Central memory CD8-positive, alpha-beta T cell (primary cell): ENCODE measurements at places on chromosomes 4 and X.
A peak's percentile ranks its signal among the peaks of the same experiment; 100 is the strongest.

DNA sequence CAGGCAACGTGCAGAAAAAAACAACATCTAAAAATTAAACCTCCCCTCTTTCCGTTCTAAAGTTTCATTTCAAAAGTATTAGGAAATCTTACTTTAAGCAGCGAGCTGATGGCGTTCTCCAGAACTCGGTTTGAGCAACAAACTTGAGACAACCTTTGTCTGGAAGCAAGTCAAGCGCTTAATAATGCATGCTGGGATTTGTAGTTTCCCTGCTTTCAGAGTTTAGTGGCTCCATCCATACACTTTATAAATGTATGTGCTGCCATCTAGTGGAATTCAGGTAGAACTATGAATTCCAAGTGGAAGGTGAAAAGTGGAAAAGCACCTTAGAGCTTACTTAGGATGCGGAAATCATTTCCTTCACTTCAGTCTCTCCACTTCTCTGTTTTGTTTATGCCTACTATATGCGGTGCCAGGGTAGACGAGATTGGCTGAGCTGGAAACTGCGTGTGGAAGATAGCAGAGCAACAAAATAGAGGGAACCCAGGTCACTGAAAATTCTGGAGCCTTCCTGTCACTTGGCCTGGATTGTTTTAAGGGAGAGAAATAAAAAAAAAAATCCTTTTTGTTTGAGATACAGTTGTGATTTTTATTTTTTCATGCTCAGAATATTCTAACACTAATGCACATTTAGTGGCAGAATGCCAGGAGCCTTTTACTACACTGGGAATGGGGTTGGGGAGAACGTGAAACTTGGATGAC lies at the start of gene BDH2:
TSS of gene BDH2 (minus strand) at position 144 of the 702 bp plus-strand sequence. CDS start 3,580 bp downstream, outside the sequence.
- no peak for DNase-seq

GRCh38 chr4:163404080-163404479 lies 60.4 kb downstream of the NPY5R start:
- no peak for DNase-seq

DNA sequence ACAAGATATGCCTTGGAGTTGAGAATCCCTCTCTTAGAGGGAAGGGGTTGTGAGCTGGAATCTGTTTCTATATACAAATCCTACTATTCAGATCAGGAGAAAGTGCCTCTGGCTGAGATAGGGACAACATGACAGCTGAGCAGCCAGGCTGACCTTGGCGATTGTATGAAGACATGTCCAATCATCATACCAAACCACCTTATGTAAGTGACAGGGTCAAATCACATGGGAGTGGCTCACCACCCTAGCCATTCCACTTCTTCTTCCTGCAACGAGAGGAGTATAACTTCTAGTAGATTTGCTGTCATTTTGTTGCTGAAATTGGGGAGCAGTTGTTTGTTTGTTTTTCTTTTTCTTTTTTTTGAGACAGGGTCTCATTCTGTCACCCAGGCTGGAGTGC lies 48.3 kb upstream of the TMEM150C start:
- DNase-seq, result no peak

GRCh38 chr4:171441300-171441941 lies 371.8 kb upstream of the GALNTL6 start:
- DNase-seq, result no peak

GRCh38 chrX:119189115-119189514 lies 47.0 kb upstream of the PGRMC1 start:
- no peak for DNase-seq

GRCh38 chr4:130922955-130923354 lies 1827.0 kb downstream of the C4orf33 start:
- DNase-seq, result no peak

- no peak for DNase-seq
Measured at GRCh38 chr4:100146756-100147155, 43.5 kb downstream of the DDIT4L start.

- DNase-seq, result no peak
Measured at GRCh38 chrX:23799469-23800065, 16.6 kb downstream of the SAT1 start.

DNA sequence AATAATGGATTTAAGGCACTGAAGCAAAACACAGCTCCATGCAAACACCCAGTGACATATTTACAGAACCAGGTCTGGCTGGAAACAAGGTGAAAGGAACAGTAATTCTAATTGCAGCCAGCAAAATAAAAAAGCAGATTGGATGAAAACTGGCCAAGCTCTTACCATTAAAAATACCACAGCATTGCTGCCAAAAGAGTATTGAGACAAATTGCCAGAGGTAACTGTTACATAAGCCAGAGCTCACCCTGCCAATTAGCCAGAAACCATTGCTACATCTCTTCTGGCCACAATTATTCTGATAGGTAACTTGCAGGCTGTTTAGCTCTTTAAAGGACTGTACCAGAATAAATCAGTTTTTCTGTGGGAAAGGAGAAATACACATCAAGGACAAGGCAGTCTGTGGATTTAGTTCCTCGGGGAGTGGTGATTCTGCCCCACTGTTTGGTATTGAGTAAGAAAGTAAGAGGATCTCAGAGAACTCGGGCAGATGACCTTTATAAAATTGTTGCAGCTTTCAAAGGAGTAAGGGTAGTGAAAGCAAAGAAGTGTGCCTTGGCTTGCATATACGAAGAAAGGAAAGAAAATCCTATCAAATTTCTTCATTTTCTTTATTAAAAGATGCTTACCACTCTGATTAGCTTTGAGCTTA lies 369.5 kb downstream of the PPP3CA start:
- DNase-seq, result no peak

- DNase-seq, result no peak
Measured at GRCh38 chr4:16438986-16439385, 212.7 kb upstream of the TAPT1 start.

DNA sequence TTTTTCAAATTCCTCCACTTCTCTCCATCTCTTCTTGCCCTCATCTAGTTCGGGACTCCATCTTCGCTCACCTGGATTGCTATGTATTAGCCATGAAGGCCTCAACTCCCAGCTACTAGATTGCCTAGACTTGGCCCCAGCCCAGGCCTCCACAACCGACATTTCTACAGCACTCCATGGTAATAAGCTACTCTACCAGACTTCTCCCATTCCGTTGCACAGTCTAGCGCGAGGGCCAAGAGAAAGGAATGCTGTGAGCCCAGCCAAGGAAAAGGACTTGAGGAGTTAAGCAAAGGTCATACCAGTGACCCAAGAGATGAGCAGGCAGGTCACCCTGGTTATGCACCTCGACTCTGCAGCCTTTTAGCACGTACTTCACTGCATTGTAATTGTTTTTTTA lies 75.6 kb downstream of the SOWAHB start:
- no peak for DNase-seq

GRCh38 chrX:41686788-41687187 lies 2.0 kb upstream of the GPR34 start:
- DNase-seq, result no peak

DNA sequence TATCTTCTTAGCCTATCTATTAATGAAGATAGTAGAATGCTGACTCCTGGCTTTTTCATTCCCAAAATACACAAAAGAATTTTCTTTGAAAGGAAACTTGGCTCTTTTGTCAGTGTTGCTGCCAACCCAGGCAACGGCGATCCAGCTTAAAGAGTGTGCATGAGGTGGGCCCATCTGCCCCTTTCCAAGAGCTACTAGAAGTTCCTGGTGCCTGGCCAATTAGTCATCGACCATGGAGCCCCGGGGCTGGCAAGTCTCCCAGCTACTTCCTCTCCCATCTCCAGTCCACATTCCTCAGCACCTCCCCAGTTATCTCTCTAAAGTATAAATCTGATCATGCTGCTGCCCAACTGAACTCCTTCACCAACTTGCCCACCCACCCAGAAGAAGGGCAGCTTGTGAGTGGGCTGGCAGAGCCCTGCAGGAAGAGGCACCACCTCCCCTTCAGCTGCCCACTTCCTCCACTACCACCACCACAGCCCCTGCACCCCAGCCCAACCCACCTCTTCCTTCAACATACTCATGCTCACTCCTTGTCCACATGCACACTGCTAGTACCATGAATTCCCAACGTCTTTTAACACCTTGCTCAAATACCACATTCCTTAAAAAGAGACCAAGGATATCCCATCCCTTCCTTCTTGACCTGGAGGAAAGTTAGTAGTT lies 158.2 kb upstream of the MAP3K15 start:
- no peak for DNase-seq

GRCh38 chr4:31324814-31325213 lies 604.6 kb downstream of the PCDH7 start:
- DNase-seq, result no peak

GRCh38 chr4:158906073-158906472 lies 137.2 kb downstream of the FNIP2 start:
- DNase-seq, result no peak

DNA sequence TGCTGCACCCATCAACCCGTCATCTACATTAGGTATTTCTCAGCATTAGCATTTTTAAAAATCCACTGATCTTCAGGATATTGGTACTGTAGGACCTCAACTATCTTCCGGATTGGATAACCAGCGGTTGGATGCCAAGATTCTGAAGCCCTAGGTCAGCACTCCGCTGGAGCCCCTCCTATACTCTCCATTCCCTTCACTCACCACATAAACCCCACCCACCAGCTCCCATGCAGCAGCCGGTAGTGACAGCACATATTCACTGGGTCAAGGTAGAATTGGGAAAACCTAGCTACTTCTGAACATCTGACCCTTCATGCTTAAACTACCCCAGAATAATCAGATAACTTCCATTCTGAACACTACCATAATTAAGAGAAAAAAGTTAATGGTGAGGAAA lies 134.9 kb downstream of the CORIN start:
- DNase-seq, result no peak

DNA sequence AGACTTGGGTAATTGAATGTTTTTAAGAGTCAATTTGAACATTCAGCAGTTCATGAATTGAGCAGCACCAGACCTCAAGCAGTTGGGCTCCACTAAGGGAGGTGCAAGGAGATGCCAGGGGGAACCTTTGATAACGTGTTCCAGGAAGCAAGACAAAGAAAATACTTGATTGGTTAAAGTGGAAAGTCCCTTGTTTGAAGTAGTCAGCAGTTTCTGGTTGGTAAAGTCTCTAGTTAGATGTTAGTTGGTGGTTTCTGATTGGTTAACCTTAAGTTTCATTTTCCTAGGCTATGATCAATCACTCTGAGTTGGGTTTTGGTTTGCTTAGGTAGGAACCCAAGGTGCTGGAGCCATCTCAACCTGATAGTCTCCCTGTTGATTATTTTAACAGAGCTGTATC lies 4.0 kb downstream of the HERC6 start:
- DNase-seq, result peak; percentile 28

DNA sequence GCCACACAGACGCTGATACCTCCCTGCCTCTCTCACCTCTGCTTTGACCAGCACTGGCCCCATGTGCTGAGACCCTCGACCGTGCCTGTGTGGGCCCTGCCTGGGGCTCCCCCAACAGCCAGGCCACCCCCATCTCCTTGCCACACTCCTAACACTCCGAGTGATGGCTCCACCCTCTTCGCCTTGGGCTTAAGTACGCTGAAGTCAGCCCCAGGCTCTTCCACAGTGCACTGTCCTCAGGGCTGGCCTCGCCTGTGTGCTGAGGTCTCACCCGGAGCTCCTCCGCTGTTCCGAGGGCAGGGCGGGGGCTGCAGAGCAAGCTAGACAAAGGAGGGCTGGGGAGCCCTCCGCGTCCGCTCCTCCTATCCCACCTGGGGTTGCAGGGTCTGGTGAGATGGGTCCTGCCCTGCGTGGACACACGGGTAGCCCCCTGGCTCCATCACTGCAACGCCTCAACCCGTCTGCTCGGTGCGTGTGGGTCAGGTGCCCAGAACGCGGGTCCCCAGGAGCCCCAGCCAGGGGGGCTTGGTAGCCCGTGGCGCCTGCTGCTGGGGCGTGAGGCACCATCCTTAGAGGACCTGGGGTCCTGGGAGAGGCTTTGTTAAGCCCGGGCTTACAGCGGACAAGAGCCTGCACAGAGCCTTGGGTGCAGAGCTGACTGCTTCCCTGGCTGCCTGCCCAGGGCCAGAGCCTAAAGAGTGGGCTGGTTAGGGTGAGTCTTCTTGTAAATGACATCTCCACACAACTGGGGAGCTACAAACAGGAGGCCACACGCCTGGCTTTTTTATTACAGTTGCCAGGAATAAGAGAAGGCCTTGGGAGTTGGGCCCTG lies 42.6 kb upstream of the NKX1-1 start:
- DNase-seq, result no peak

DNA sequence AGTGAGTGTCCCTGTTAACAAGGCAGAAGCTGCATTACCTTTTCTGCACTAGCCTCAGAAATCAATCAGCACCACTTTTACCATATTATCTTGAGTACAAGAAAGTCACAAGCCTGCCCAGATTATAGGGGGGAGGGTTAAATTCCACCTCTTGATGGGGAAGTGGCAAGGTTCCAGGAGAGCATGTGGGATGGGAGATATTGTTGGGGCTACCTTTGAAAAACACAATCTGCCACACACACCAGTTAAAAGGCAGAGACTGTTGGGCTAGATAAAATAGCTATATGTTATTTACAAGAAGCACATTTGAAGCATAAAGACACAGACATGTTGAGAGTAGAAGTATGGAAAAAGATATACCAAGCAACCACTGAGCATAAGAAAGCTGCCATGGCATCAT lies 6.6 kb upstream of the AVPR2 start:
- DNase-seq, result no peak

- DNase-seq, result no peak
Measured at GRCh38 chrX:16796298-16796697, 10.0 kb downstream of the TXLNG start.

DNA sequence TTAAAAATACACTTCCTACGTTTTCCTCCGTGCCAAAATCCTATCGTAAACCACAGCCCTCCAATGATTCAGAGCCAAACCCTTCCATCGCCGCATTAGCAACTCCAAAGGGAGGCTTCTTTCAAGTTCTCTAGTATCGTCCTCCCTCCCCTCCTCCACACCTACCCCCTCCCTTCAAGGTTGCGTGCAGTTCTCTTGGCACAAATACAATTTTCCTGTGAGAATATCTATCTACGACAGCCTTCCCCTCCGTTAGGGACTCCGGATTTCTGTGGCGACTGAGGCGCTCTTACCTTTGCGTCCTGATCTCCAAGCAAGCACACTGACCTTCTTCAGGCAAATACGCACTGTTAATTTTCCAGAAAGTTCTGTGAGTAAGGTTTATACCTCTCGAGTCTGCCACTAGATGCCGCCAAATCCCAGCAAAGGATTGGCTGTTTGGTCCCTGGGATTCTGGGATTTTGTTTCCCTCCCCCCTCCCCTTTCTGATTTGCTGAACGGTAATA lies 1.2 kb upstream of the MORF4L2 start:
- peak; percentile 15 for DNase-seq

DNA sequence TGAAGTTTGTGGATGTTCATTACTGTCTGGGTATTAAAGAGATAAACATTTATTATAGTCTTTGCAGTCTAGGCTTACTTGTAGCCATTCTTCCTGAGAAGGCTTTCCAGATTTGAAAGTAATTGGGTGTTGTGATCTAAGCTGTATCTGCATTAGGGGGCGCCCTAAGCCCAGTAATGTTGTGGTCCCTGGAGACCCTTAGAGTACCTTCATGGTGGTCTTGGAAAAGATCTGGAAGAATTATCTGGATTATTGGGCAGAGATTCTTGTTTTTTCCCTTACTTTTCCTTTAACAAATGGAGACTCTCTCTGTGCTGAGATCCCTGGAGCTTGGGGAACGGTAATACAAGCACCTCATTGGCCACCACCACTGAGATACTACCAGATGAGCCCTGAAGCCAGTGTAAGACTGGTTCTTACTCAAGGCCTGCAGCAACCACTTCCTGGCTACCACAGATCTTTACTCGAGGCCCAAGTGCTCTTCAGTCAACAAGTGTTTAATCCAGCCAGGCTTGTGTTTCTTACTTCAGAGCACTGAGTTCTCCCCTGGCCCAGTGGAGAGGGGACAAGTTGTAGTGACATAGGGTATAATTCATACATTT lies 63.1 kb downstream of the RTL3 start:
- DNase-seq, result no peak
